ENCODE measurements at places on chromosomes 2 and 18. TPM values are rescaled to one million over a fixed set of nuclear protein-coding genes. Genes with fewer than 3 reads are reported as not detected.

Gene PROM2
- 32.9 TPM for total RNA-seq

Gene MAL
- 1.6 TPM for total RNA-seq

Gene SMPD4
- total RNA-seq, result 30.2 TPM

Gene GALNT14
- total RNA-seq, result 0.31 TPM

Gene AKAIN1
- not detected for total RNA-seq

Gene ITGA6
- total RNA-seq, result 218 TPM

Gene FBXO41
- 2.1 TPM for total RNA-seq

Gene POTEJ
- 0.15 TPM for total RNA-seq

Gene TYMS
- 10.5 TPM for total RNA-seq

Gene CYRIA
- total RNA-seq, result 6.4 TPM

Gene ZNF521
- total RNA-seq, result 6.9 TPM

Gene GRP
- 0.81 TPM for total RNA-seq

Gene ZNF396
- 4.4 TPM for total RNA-seq

Gene DSEL
- total RNA-seq, result 2.2 TPM

Gene STPG4
- 0.43 TPM for total RNA-seq

Gene MARCO
- 3.2 TPM for total RNA-seq

Gene OTOS
- not detected for total RNA-seq

Gene TRABD2A
- total RNA-seq, result 101 TPM
